ENCODE measurements at places on chromosomes 16 and 17.

DNA sequence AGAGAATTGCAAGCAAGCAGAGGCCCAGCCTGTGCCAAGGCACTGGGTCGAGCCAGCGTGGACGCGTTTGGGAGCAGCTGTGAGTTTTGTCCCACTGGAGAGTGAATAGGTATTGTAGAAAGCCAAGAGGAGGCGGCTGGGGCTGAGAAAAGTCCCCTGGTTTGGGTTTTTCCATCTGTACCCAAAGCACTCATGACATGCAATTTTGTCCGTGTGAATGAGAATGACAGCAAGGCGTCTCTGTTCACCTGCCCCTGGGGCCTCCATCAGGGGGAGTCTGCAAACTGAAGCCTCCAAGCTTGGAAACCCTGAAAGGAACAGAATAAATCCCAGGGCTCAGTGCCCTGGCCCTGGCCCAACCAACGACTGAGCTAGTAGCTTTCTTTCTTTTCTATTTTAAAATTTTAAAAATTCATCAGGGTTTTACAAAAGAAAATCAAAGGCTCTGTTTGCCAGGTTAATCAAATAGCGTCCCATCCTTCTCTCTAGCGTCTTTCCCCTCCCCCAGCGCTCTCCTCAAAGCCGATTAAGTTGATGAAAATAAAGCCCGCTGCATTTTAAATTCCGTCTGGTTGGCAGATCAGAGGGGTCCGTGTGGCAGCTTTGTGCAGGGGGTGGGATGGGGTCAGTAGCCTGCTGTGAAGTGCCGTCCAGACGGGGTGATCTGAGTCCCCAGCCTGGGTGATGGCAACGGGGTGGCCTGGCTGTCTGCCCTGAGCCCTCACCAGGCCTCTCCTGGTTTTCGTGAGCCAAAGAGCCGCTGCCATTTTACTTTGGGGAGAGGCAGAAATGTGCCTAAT is 171.0 kb downstream of the KATNIP start:
- no peak for DNase-seq

DNA sequence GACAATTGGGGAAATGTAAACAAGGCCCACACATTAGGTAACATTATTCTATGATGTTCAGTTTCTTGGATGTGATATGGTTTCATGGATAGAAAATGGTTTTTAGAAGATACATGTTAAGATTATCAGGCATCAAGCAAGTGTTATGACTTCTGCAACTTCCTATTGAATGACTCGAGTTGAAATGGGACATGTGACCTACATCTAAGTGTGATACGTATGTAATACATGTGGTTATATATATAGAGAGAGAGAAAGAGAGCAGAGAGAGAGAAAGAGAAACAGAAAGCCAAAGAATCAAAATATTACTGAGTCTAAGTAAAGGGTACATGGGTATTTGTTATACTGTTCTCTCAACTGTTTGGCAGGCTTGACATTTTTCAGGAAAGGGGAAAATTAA is 1.7 kb downstream of the TMEM170A start:
- no peak for DNase-seq

- DNase-seq: no peak
These were observed 1.4 kb upstream of the RHBDF2 start for GRCh38 chr17:76502341-76503211.

DNA sequence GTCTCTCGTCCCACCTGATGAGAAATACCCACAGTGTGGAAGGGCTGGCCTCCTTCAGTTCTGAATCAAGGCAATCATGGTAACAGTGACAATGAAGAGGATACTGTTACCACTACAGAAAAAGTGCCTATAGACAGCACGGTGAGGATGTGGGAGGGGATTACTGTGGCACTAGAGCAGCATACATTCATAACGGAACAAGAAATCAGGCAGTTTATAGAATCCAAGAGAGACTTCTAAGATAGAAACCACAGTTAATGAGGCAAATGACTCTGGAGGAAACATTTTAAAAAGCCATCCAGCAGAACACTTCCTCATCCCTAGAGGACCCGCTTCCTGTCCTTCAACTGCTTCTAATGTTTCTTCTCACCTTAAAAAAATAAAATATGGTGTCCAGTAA is 2.7 kb downstream of the RUSF1 start:
- DNase-seq: no peak

- no peak for DNase-seq
These were observed 12.8 kb downstream of the GOSR2 start for GRCh38 chr17:46935658-46936266.

GRCh38 chr17:7440834-7441195 is 1.5 kb downstream of the FGF11 start:
- peak; percentile 49 for DNase-seq

DNA sequence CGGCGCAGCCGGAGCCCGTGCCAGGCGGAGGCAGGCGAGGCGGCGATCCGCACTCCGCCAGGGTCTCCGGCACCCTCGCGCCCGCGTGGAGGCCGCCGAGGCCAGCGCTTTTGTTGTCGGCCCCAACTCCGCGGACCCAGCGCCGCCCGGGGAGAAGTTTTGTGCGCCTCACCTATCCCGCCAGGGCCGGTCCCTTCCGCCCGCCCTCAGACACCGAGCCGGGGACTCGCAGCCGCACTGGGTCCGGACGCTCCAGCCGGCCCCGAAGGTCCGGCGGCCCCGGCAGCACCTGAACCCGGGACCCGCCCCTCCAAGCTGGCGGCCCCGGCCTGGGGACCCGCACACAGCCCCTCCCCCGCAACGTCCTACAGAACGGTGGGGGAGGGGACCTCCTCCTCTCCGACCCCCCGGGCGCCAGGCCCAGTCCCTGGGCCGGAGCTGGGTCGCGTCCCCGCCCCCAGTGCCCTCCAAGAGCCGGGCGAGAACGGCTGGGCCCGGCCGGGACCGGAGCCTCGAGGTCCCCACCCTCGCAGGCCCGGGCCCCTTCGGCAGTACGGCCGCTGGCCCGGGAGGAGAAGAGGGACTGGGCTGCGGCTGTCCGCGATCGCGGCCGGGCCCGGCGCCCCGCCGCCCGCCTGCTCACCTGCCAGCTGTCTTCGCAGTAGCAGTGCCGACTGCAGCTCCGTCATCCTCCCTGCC is 698 bp downstream of the UBE2G1 start:
- peak; percentile 52 for DNase-seq

DNA sequence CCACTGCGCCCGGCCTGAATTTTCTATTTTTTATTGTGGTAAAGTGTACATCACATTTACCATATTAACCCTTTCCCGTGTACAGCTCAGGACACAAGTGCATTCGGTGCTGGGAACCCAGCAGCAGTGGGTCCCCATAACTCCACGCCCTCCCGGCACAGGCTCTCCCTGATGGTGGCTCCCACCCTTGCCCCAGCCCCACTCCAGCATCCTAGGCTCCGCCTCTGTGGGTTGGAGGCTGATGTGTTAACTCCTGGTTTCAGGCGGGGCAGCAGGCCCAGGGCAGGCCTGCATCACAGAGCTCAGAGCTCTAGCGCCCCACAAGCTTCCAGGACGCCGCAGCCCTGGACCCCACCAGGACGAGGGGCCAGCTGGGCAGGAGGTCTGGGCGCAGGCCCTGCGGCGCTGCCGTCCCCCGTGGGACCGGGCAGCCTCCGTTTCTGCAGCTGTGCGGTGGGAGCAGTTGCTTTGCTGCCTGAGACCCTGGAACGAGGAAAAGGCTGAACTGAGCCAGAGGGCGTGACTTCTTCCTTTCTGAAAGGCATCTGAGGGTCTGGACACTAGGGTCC is 19.6 kb downstream of the ZFPM1 start:
- peak; percentile 72 for DNase-seq

GRCh38 chr17:35170968-35171771 is 23.0 kb downstream of the SLC35G3 start:
- no peak for DNase-seq

DNA sequence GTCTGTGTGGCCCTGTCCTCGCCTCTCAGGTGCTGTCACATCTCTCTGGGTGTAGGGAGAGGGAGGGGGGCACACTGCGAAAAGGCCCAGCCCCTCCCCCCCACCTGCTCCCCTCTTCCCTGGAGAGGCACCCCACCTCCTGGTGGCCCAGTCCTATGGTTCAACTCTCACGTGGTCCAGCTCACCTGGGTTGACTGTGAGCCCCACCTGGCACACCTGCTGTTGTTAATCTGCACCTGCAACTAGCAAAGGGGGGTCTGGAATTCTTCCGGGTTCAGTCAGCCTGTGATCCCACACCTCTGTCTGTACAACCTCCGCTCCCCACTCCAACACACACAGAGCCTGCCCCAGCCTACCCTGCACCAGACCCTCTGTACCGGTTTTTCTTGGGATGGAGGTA is 2.0 kb upstream of the SYNGR2 start:
- DNase-seq: no peak

GRCh38 chr16:266258-267164 is 9.2 kb downstream of the RGS11 start:
- no peak for DNase-seq

- no peak for DNase-seq
These were observed 297.5 kb upstream of the XYLT1 start for GRCh38 chr16:17768257-17768656.

DNA sequence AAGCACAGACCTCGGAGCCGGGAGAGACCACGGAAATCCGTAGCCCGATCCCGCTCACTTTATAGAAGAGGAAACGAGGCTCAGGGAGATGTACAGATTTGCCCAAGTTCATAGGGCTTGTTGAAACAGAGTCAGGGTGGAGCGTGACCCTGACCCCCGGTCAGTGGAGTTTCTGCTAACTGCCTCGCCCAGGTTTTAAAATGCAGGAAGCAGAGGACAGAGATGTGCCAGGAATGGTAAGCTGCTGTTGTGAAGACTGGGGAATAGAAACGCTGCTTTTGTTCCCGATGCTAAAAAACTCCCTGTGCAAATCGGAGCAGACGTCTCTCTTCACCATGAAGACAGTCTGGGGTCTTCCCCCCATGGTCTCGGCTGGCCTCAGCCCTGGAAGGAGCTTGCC is 403.0 kb downstream of the SEC14L1 start:
- DNase-seq: no peak

DNA sequence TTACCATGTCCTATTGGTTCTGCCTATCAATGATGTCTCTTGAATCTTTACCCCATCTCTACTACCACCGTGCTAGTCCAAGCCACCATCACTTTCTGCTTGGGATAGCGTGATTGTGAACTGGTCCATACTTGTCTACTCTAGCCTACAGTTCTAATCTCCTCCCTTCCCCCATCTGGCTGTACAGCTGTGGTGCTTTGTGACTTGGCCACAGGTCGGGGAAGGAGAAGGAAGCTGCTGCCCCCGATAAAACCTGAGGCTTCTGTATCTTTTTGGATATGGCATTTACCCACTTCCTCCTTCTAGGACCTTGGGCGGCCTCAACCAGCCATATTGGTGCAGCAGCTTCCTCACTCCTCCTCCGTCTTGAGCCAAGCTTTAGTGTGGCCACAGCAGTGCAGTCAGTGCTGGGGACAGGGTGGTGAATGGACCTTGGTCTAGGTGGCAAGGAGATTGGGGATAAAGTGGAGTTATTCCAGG is 314 bp upstream of the ITGA2B start:
- DNase-seq: no peak

DNA sequence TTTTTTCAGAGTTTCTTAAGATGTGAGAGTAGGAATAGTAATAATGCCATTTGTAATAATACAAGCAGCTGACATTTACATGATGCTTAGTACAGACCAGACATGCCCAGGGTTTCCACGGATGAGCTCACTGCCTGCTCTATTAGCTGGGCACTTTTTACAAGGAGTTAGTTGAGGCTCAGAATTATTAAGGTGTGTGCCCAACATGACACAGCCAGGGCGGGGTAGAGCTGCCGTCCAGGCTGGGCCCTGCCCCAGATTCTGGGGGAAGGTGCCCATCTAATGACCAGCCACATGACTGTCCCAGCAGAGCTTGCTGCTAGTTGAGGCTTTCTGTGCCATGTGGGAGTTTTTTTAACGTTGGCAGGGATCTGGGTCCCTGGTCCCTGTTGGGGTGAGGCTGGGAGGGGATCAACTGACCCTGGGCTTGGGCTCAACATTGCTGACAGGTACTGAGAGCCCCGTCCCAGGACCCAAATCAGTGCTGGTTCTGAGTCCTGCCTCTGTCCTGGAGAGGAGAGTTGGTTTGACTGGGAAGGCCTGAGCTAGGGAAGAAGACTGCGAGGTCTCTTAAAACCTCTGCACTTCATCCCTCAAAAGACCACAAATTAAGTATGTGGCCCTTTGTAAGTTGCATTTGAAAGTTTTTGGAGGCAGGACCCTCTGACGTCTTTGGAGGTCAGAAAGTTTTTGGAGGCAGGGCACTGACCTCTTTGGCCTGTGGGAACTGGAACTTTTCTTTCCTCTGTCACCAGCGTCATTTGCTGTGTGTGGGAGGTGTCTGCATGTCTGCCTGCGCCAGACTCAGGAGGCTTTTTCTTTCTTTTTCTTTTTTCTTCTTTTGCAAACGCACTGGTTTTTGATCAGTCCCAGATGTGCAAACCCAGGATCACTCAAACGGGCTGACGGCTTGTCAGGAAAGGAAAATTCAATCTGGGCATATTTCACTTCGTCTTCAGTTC is 2.2 kb downstream of the CRISPLD2 start:
- no peak for DNase-seq

GRCh38 chr16:84321932-84322331 is 27.3 kb downstream of the WFDC1 start:
- DNase-seq: no peak

- DNase-seq: no peak
These were observed 25.3 kb upstream of the GCSH start for GRCh38 chr16:81121474-81121990.

GRCh38 chr17:35764123-35764991 is 3.7 kb downstream of the C17orf50 start:
- peak; percentile 91 for DNase-seq

GRCh38 chr17:62868723-62869122 is 60.6 kb upstream of the MARCHF10 start:
- DNase-seq: no peak

- DNase-seq: no peak
These were observed 15.8 kb upstream of the RGS9 start for GRCh38 chr17:65121368-65121767.

DNA sequence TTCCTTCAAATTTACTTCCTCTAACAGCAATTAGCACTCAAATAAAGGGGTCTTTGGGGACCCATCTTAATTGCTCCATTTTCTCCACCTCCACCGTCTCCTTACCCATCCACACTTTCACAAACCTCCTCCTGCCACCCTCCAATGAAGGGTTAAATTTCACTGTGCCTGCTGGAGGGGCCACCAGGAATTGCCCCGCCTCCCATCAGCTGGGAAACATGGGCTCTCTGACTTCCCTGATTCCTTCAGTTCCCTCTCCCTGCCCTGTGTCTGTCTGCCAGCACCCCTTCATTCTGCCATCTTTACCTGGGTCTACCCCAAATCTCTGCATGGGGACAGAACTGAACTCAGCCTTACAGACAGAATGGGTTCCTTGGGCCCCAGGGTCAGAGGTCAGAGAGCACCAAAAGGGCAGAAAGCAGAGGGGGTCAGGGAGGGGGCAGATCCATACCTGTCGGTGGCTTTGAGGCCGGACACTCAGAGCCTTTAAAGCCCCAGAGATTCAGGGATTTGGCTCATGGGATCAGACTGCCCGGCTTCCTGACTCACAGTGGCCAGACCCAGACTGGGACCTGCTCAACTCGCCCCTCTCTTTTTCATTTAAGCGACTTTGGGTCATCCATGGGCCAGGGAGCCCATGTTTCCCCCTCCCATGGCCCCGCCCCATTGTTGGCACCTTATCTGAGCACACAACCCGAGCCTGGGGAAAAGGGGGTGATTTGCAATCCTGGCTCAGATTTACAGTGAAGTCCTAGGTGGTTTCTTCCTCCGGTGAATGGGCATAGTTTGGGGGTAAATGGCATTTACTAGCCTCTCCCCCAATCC is 17.6 kb upstream of the SP2 start:
- DNase-seq: no peak

All from SK-N-DZ (cell line).